ENCODE measurements at places on chromosomes 5 and 9.

DNA sequence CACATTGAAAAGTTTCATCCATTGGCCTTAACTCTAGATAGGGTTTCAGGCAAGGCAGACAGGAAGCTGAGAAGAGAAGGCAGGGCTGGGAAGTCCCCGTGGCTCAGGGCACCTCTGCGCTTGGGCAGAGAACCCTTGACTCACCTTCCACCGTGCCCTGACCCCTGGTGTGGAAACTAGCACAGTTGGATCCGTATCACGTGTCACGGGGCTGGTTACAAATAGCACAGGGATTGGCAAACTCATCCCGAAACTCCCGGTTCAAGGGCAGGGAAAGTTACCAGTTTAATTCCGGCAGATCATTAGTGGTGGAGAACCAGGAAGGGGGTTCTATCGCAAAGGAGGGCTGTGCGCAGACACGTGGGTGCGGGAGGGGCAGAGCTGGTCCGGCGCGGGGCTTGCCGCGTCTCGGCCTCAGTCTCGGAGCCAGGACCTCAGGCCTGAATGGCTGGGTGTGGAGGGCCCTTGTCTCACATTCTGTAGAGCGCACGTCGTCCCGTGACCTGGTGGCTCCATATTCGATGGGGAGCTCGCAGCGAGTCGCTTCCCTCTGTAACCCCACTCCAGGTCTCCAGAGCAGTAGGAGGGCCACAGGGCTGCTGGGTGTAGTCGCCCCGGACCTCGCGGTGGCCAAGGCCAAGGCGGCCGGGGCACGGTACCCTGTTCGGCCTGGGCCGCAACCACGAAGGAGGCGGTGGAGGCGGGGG, 771 bp upstream of the TMEM171 start:
- DNase-seq = peak; percentile 52

- no peak for DNase-seq
Observed at GRCh38 chr5:124675931-124676846, 70.2 kb downstream of the ZNF608 start.

DNA sequence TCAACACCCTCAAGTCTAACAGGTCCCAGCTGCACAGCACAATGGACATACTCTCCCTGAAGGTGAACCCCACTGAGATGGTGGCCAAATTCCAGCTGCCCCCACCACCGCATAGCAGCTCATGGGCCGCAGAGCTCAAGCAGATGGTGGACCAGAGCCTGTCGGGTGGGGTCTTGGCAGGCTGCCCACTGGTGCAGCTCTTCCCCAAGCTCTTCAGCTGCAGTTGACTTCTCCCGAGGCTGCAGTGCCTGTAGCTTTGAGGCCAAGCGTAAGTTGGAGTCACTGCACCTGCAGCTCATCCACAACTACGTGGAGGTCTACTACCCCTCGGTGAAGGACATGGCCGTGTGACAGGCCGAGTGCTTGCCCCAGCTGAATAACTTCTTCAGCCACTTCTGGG, 56.6 kb upstream of the SPTLC1 start:
- no peak for DNase-seq

- DNase-seq = no peak
Observed at GRCh38 chr9:130421154-130421801, 23.5 kb upstream of the ASS1 start.

DNA sequence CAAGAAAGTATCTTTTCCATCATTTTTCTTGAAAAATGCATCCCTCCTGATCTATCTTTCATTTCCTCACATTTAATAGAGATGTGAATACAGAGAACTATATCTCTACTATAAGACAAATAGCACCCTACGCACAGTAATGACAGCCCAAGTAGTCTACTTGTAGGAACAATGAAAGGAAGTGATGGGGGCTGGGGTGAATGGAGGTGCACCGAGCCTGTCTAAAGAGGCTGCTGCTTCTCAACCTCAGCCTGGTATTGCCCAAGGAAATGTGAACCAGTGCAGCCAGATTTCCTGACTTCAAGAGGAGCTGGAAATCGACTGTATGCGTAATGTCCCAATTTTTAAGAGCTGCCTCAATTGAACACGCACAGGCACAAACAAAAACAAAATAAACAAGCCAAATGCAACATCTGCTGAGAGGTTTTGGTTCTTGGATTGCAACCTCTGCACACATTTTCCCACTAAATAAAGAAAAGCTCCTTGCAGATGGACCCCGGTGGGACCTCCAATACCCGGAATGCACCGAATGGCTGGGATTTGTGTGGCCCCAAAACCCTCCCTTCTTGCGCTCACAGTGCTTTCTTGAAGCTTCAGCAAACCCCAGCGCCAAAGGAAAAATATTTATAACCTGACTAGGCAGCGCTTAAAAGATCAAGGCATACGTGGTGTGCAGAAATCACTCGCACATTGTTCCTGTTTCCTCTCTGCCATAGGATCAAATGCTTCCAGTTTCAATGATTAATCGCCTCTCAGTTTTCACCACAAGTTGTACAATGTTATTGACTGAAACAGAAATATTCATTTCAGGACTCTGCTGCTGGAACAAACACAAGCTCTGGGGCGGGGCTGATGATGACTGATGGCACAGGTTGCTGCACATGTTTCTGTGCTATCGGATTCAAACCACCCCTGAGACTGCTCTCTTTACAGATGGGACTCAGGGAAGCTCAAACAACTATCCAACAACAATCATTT, 68.3 kb downstream of the KCNIP1 start:
- DNase-seq = peak; percentile 90

GRCh38 chr5:15612915-15613635, 113.1 kb downstream of the FBXL7 start:
- no peak for DNase-seq

- DNase-seq = no peak
Observed at GRCh38 chr5:119631660-119632059, 2.3 kb downstream of the FAM170A start.

GRCh38 chr9:76691517-76692313, 72.5 kb upstream of the PCA3 start:
- DNase-seq = no peak

GRCh38 chr5:116370886-116371285, 203.7 kb downstream of the SEMA6A start:
- DNase-seq = no peak

GRCh38 chr5:154209591-154210081, 19.1 kb downstream of the GALNT10 start:
- DNase-seq = no peak

DNA sequence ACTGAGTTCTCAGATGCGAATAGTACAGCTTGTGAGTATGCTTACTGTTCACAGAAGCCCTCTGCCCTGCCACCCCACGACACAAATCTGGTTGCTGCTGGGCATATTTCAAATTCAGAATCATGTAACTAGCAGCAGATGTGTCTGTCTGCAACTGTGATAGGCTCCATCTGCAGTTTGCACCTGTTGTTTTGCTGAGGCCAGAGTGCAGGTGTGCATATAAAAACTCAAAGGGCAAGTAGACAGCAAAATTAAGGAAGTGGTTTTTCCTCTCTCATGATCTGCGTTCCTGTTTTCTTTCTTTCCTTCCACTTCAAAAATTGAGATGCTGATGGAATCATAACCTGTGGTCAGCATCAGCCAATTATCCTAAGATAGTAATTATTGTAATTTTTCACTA, 1000.5 kb downstream of the PTPRD start:
- no peak for DNase-seq

DNA sequence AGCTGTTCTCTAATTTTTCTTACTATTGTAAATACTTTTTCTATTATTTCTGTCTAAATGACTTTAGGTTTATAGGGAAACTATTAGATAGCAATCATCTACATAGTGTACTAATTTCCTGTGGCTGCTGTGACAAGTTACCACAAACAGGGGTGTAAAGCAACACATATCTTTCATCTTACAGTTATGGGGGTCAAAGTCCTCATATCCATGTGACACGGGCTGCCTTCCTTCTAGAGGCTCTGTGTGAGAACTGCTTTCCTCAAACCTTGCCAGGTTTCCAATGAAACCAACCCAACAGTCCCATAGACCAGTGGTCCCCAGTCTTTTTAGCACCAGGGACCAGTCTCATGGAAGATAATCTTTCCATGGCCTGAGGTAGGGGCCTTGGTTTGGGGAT, 189.1 kb downstream of the ROR2 start:
- no peak for DNase-seq

GRCh38 chr5:174273325-174273724, 227.8 kb downstream of the NSG2 start:
- DNase-seq = no peak

GRCh38 chr9:87075537-87075936, 128.2 kb upstream of the GAS1 start:
- DNase-seq = no peak

GRCh38 chr5:127933348-127933747, 150.2 kb upstream of the SLC12A2 start:
- DNase-seq = no peak

- DNase-seq = no peak
Observed at GRCh38 chr9:69573651-69574050, 98.5 kb downstream of the APBA1 start.

DNA sequence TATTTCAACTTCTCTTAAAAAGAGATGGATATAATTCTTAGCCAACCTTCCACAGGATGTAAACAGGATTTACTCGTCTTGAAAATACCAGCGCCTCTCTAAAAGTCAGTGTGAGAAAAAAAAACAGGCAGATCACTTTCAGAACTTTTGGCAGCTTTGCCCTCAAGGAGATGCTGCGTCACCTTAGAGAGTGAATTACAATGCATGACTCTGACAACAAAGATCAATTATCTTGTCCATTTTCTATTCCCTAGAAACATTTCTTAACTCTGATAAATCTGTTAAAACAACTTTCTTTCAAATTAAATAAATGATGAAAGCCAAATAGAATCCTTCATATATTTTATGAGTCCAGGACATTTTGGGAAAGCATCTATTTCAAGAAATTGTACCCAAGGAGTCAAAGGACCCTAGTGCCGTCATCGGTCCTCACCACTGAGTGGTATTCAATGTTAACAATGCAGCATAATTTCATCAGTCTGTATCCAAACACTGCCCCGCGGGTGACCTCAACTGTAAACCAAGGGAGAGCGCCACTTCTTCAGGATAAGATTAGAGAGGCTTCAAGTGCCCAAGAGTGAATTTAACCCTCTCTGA, 536.0 kb downstream of the PDE4D start:
- no peak for DNase-seq

GRCh38 chr5:155091063-155091648, 77.6 kb downstream of the KIF4B start:
- DNase-seq = no peak

- no peak for DNase-seq
Observed at GRCh38 chr9:95755421-95755730, 120.1 kb upstream of the ERCC6L2 start.

DNA sequence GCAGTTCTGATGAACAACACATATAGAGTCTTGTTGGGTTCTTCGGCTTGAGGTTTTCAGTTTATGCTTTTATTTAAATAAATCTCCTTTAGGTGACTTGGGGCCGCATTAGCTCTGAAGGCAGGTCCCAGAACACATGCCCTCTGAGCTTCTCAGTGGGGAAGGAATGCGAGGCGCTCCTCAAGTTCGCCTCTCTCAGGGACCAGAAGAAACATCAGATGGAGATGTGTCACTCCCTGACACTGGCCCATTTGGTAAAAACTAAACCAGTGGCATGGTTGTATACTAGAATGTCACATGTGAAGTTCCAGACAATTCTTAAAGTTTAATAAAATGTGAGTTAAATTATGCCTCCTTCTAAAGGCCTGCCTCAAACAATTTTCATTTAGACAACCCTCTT, 1.9 kb downstream of the MACROH2A1 start:
- no peak for DNase-seq
